ENCODE measurements at places on chromosomes 13 and 19.
A peak's percentile ranks its signal among the peaks of the same experiment; 100 is the strongest.

DNA sequence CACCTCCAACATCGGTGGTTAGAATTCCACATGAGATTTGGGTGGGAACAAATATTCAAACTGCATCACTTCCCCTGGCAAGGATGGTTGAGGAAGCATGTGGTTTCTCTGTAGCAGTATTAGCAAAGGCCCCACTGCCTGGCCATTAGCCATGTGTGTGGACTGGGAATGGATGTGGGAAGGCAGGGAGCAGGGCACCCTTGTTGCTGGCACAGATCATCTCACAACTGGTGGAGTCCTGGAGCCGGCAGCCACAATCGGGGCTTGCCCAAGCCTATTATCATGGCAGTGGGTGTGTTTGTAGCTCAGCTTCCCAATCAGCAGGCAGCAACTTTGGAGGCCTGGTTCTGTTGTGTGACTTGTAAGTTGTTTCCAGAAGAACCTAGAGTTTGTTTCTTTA lies 391.9 kb downstream of the DLEU7 start:
- DNase-seq = no peak

- no peak for DNase-seq
These were observed 1488.1 kb upstream of the PRR20A start for GRCh38 chr13:55652657-55653056.

- no peak for DNase-seq
These were observed 5.9 kb upstream of the ISYNA1 start for GRCh38 chr19:18443831-18444230.

DNA sequence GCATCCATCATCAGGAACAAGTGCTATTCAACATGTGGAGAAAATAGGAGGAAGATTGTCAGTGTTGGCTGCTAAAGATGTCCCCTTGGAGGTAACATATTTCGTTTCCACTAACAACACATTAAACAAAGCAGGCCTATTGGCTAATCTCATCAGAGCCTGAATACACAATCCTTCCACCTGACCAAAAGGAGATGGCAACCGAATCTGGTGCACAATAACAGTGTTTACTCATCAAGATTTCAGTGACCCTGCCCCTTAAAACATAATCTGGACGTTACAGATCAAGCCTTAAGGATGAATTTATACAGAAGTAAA lies 582.5 kb downstream of the EFNB2 start:
- no peak for DNase-seq

DNA sequence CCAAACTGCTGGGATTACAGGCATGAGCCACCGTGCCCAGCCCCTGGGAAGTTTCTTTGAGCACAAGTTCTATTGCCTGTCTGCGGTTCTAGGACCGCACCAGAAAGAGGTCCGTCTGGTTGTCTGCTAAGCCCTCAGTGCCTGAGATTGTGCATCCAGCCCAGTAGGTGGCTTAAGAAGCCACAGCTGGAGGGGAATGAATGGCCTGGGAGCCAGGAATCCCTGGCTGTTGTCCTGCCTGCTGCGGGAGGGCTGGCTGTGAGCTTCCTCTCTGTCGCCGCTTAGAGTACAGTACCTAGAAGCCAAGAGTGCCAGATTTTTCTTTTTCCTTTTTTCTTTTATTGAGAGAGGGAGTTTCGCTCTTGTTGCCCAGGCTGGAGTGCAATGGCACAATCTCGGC lies 4.2 kb upstream of the TYK2 start:
- no peak for DNase-seq

- DNase-seq = no peak
These were observed 8.2 kb upstream of the UPK1A start for GRCh38 chr19:35657904-35658700.

- no peak for DNase-seq
These were observed 393.7 kb upstream of the ARGLU1 start for GRCh38 chr13:106961651-106962050.

DNA sequence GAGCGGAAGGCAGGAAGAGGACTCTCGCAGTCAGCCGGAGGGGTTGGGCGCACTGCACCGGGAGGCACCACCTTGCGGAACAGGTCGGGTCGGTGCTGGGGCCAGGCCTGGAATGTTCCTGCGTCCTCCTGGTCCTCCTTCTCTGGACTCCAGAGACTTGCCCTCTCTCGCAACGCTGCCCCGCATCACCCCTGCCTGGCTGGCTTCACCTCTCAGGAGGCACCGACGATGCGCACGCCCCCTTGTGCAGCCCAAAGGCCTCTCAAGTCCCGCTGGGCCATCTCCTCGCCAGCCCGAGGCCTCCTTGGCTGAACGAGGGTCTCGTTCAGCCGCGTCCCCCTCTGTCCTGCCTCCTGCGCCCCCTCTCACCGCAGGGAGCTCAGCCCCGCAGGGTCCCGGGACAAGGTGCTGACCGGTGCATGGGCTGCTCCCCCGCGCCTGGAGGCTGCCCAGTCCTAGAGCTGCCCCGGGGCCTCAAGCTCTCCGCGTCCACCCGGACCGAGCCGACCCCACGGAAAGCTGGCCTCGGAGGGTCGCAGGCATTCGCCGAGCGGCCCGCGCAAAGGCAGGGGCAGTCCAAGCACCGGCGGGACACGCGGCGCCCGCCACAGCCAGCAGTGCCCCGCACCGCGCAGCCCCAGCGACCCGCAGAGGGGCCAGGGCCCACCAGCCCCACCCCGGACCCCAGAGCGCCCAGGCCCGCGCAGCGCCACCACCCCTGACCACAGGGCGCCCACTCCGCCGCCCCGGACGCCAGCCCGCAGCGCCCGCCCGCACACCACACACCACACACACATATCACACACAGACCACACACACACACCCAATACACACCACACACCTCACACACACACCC lies 133.8 kb downstream of the CRYL1 start:
- no peak for DNase-seq

- DNase-seq = no peak
These were observed 85.3 kb upstream of the SOX1 start for GRCh38 chr13:111981446-111982165.

DNA sequence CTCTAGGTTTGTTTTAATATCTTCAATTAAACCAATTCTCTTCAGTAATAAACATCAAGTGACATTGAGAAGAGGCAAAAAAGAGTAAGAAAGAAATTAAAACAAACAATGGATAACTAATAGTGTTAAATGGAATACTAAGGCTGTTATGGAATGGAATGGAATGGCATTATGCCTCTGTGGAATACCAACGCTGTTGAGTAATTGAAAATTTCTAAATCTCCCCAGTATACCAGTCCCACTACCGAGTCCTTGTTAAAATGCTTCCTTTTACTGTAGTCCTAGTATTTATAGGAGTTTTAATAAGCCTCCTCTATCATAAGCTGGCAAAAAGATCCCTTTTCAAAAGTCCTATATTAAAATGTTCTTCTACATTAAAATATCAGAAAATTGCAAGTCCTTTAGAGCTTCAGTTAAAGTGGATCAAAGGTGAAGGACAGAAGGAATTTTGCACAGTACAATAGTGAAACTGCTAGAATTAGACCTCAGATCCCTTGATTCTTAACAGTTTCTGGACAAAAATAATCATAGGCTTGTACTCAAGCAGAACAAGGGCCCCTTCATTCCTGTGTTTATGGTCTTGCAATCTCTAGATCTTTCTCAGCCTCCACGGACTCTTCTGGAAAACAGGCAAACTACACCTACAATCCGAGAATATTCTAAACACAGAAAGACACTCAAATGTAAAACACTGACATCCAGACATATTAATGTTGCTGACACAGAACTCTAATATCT lies 128.2 kb downstream of the PCDH9 start:
- no peak for DNase-seq

- DNase-seq = no peak
These were observed 1.1 kb downstream of the GYS1 start for GRCh38 chr19:48991873-48992580.

- DNase-seq = no peak
These were observed 2.4 kb upstream of the SIGLEC9 start for GRCh38 chr19:51122112-51122981.

- no peak for DNase-seq
These were observed 11.3 kb downstream of the YJU2 start for GRCh38 chr19:4258181-4258580.

GRCh38 chr19:45439569-45440258 lies 16.0 kb upstream of the ERCC1 start:
- DNase-seq = peak; percentile 77

DNA sequence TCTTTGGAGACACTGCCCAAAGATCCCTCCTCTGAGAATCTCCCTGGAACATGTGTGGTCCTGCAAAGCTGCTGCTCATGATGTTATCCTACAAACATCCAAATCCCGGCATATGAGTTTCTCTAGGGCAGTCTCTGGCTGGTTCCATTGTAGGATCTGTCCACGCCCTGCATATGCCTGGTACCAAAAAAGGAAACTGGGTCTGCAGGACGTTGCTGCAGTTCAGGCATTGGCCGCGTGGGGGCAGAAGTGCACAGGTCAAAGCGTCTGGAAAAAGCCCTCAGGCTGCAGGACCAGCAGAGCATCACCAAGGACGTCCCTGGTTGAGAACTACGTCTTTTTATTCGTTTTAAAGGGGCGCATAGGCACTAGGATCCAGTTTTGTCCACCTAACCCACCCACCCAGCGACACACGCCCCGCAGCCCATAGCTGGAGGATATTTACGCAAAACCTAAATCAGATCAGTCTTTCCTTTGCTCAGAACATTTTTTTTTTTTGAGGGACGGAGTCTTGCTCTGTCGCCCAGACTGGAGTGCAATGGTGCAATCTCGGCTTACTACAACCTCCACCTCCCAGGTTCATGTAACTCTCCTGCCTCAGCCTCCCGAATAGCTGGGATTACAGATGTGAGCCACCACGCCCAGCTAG lies 12.9 kb upstream of the ZNF564 start:
- peak; percentile 88 for DNase-seq

- no peak for DNase-seq
These were observed at the start of gene SBK2 for GRCh38 chr19:55536951-55537740. TSS of gene SBK2 (minus strand) at chr19:55537133. CDS start at chr19:55536294, 839 bp downstream.

GRCh38 chr13:36382030-36382429 lies 35.8 kb upstream of the SPART start:
- DNase-seq = no peak

DNA sequence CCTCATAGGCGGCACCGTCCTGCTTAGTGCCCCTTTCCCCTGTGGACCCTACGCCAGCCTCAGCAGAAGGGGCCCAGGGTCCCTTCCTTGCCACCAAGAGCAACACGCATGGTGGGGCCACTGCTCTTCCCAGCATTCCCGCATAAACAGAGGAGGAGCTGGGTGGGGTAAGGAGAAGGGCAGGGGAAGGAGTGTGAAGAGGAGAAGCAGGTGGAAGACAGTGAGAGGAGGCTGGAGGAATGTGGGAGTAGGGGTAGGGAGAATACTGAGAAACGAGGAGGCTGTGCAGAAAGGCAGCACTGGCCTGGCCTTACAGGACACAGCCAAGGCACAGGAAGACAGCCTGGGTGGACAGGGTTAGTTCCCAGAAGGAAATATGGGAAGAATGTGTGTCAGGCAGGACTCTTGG lies 43.9 kb downstream of the ZNF331 start:
- DNase-seq = no peak

DNA sequence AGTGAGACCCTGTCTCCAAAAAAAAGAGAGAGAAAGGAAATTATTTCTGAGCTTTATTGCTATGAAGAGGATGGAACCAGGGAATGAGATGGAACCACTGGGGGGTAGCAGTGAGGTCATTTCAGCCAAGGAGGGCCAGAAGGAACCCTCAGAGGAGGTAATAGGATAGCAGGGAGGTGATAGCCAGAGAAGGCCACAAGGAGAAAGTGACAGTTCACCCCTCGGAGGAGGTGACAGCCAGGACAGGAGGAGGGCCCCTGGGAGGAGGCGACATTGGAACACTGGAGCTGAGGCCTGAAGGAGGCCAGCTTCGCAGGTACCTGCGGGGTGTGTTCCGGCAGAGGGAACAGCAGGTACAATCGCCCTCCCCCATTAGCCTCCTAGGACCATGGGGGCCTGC lies 675 bp upstream of the PGPEP1 start:
- DNase-seq = no peak

- no peak for DNase-seq
These were observed 2.9 kb downstream of the MYBPC2 start for GRCh38 chr19:50435627-50436026.

- DNase-seq = no peak
These were observed 44.4 kb downstream of the ELF1 start for GRCh38 chr13:40974460-40975407.

DNA sequence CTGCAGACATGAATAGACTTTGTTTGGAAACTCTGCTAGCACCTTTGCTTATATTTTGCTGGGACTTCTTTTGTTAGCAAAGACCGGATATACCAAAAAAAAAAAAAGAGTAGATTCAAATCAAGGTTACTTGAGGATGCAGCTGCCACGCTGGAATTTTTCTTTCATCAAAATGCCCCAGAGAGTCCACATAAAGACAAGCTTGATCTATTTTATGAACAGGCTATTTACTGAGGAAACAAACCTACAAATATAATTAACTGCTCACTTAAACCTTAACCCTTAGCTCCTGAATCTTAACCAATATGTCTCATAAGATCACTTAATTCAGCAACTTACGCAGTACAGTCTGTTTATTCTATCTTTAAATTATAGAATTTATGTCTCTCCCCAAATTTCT lies 27.1 kb upstream of the DOCK9 start:
- no peak for DNase-seq

DNA sequence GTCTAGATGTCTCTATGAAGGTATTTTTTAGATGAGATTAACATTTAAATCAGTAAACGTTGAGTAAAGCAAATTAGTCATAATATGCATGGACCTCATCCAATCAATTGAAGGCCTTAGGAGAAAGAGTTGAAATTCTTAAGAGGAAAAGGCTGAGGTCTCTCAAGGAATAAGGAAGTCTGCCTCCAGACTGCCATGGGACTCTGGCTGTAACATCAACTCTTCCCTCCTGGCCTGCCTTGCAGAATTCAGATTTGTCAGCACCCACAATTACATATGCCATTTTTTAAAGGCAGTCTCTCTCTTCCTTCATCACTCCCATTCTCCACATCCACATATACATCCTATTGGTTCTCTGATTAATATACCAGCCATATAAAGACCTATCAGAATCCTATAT lies 28.8 kb upstream of the INTS6 start:
- no peak for DNase-seq

GRCh38 chr13:67515895-67516294 lies 285.8 kb upstream of the PCDH9 start:
- DNase-seq = no peak

GRCh38 chr19:42433503-42434260 lies 6.5 kb upstream of the LIPE start:
- peak; percentile 57 for DNase-seq

DNA sequence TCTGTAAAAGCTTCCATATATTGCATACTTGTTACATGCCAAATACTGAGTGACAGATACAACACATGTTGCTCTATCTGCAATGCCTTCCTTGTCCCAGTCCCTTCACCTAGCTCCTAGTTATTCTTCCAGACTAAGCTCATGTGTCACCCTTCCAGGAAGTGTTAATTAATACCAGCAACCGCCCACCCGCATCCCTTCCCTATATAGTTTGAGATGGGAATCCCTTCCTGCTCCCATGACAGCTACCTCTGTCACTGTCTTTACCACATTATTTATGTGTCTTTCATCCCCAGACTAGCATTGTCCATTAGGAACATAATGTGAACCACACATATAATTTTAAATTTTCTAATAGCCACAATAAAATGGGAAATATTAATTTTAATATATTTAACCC lies 49.5 kb upstream of the FRY start:
- no peak for DNase-seq

GRCh38 chr13:50389726-50390125 lies 374.5 kb downstream of the KCNRG start:
- no peak for DNase-seq
